Activated naive CD4-positive, alpha-beta T cell treated with anti-CD3 and anti-CD28 coated beads for 36 hours (primary cell): ENCODE measurements at places on chromosomes 2 and 18. TPM values are rescaled to one million over a fixed set of nuclear protein-coding genes. Genes with fewer than 3 reads are reported as not detected.
A peak's percentile ranks its signal among the peaks of the same experiment; 100 is the strongest.

DNA sequence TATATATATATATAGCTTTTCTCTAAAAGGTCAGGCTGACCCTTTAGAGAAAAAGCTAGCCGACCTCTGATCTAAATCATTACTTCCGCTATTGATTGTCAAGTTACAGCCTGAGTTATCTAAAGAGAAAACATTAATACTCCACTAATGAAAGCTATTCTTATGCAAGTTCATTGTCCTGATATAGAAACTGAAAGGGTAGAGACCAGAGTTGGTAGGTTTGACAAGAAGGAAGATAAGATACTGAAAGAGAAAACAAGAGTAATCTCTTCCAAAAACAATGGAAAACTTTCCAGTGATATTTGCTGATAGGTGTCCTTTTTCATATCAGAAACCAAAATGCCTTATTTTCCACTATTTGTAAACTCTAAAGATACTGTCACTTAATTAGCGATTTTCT is 62.8 kb upstream of the SLC39A10 start:
- H3K27me3 ChIP-seq = no peaks in the 10 kb centered on the region
- H3K4me3 ChIP-seq = no peak overlapping the region

The GALNT14 gene
- total RNA-seq = 1.1 TPM

DNA sequence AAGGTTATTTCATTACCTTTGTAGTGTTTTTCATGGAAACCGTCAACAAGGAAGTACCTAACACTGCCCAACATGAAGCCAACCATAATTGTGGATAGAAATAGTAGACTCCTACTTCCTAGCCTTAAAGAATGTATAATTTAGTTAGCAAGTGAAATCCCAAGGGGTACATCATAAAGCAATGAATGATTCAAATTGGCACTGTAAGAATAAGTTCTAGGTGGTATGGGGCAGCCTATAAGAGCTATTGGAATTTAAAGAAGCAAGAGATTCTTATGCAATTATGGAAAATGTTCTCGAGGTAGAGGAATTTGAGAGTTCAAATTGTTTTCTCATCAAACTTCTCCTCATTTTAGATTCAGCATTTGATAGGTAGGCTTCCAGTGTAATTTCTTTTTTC is 157.9 kb downstream of the FMNL2 start:
- peaks cover 32% of the 10 kb centered on the region for H3K27me3 ChIP-seq
- DNase-seq = no peak
- H3K36me3 ChIP-seq = no peaks in the 10 kb centered on the region
- peaks cover 3% of the 10 kb centered on the region for H3K4me1 ChIP-seq
- H3K27ac ChIP-seq = no peak overlapping the region

GRCh38 chr18:2971741-2972552 is 41.0 kb downstream of the LPIN2 start:
- peaks cover 86% of the 10 kb centered on the region for H3K4me1 ChIP-seq
- peaks cover 11% of the 10 kb centered on the region for H3K36me3 ChIP-seq
- DNase-seq = peak; percentile 83
- H3K27me3 ChIP-seq = no peaks in the 10 kb centered on the region

GRCh38 chr18:64982414-64983055 is 768.3 kb upstream of the CDH7 start:
- no peak overlapping the region for H3K4me3 ChIP-seq
- no peak for DNase-seq
- no peak overlapping the region for H3K27ac ChIP-seq
- no peaks in the 10 kb centered on the region for H3K4me1 ChIP-seq

- H3K36me3 ChIP-seq = no peaks in the 10 kb centered on the region
- H3K4me1 ChIP-seq = no peaks in the 10 kb centered on the region
- DNase-seq = peak; percentile 29
- H3K27me3 ChIP-seq = no peaks in the 10 kb centered on the region
- H3K4me3 ChIP-seq = no peak overlapping the region
These were observed 35.8 kb upstream of the AFF3 start for GRCh38 chr2:100178085-100178788.

The CHRND gene
- total RNA-seq = not detected

- no peaks in the 10 kb centered on the region for H3K27me3 ChIP-seq
- H3K4me3 ChIP-seq = no peak overlapping the region
- peaks cover 32% of the 10 kb centered on the region for H3K4me1 ChIP-seq
- DNase-seq = no peak
These were observed 97.8 kb downstream of the BABAM2 start for GRCh38 chr2:27988306-27988705.

The NT5C1B gene
- total RNA-seq = not detected

The MYO5B gene
- 0.12 TPM for total RNA-seq

DNA sequence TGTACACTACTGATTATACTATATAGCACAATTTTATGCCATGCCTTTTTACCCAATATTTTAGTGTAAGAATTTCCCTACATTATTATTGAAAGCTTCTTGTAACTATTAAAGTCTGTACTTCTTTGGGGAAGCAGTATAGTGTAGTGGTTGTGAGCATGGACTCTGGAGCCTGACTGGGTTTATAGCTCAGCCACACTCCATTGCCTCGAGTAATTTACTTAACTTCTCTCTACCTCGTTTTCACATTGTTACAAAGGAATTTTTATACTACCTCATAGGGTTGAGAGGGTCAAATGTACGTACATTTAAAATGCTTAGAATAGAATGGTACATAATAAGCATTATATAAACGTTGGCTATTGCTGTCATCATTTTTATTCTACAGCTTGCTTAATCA is 139.2 kb downstream of the UBR3 start:
- H3K27ac ChIP-seq = no peak overlapping the region
- no peak for DNase-seq
- H3K4me1 ChIP-seq = no peaks in the 10 kb centered on the region

- no peaks in the 10 kb centered on the region for H3K4me1 ChIP-seq
- no peaks in the 10 kb centered on the region for H3K36me3 ChIP-seq
- H3K27ac ChIP-seq = no peak overlapping the region
- no peaks in the 10 kb centered on the region for H3K27me3 ChIP-seq
- H3K4me3 ChIP-seq = no peak overlapping the region
These were observed 191.5 kb downstream of the RAD51AP2 start for GRCh38 chr2:17326717-17327116.

- H3K27me3 ChIP-seq = no peaks in the 10 kb centered on the region
- no peak for DNase-seq
- no peaks in the 10 kb centered on the region for H3K4me1 ChIP-seq
- H3K4me3 ChIP-seq = no peak overlapping the region
- no peak overlapping the region for H3K27ac ChIP-seq
These were observed 946.9 kb upstream of the SOX11 start for GRCh38 chr2:4745056-4745991.

- no peak overlapping the region for H3K27ac ChIP-seq
- H3K4me3 ChIP-seq = no peak overlapping the region
- H3K4me1 ChIP-seq = peaks cover 45% of the 10 kb centered on the region
- DNase-seq = no peak
- no peaks in the 10 kb centered on the region for H3K27me3 ChIP-seq
These were observed 35.6 kb downstream of the MAL start for GRCh38 chr2:95061119-95061512.
